Neural progenitor cell (in vitro differentiated cells): ENCODE measurements at places on chromosomes 11 and 22.

DNA sequence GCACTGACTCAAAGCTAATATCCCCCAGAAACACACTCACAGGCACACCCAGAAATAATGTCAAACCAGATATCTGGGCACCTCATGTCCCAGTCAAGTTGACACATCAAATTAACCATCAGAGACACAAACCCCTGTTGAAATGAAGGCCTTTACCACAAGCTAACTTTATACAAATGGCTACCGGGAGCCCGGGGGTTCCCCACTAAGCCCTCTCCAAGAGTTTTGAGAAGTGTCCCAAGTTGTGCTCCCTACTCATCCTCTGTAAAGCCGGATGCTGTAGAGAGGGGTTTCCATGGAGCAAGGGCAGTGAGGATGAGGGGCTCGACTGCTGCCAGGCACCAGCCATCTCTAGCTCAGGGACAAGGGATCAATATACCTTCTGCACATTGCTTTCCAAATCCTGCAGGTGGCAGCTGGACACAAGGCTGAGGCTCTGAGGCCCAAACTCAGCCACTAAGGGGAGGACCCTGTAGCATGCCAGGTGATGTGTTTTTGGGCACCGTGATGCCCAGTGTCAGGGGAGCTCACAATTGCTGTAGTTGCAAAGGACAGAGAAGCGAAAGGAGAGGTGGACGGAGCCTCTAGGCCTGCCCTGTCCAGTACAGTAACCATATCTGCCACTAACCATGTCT, 145.7 kb downstream of the TTC17 start:
- peak; percentile 67 for DNase-seq
- H3K36me3 ChIP-seq, result no peaks in the 10 kb centered on the region
- no peak overlapping the region for H3K27ac ChIP-seq
- H3K27me3 ChIP-seq, result no peaks in the 10 kb centered on the region
- no peaks in the 10 kb centered on the region for H3K4me1 ChIP-seq
- no peak overlapping the region for H3K4me3 ChIP-seq

GRCh38 chr22:37560608-37561211, 430 bp downstream of the CDC42EP1 start:
- no peaks in the 10 kb centered on the region for H3K36me3 ChIP-seq
- DNase-seq, result peak; percentile 59
- H3K4me1 ChIP-seq, result peaks cover 29% of the 10 kb centered on the region
- H3K4me3 ChIP-seq, result peak overlapping the region; percentile 59

GRCh38 chr11:23123753-23124152, 263.5 kb upstream of the CCDC179 start:
- no peaks in the 10 kb centered on the region for H3K27me3 ChIP-seq
- H3K4me1 ChIP-seq, result no peaks in the 10 kb centered on the region
- H3K36me3 ChIP-seq, result no peaks in the 10 kb centered on the region
- DNase-seq, result no peak

DNA sequence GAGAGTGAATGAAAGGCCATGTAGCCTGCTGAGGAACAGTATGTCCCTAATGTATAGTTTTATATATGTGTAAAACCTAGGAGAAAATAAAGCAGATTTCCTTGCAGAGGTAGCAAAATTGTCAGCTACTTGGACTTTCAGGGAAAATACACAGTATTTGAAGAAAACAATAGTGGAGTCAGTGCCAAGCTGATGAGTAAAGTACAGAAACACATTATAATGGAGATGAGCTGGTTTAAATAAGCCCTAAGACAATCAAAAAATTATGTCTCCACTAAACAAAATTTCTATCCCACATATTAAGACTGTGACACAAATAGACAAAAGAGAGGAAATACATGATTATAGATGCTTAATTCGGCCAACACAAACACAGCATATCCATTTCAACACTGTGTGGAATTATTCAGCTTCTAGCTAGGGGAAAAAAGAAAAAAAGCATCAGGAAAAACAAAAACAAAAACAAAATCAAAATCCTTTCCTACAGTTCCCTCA, 75.9 kb downstream of the MAML2 start:
- no peaks in the 10 kb centered on the region for H3K4me1 ChIP-seq
- no peak overlapping the region for H3K27ac ChIP-seq
- H3K4me3 ChIP-seq, result no peak overlapping the region
- H3K36me3 ChIP-seq, result no peaks in the 10 kb centered on the region
- DNase-seq, result no peak

- no peak overlapping the region for H3K4me3 ChIP-seq
- no peaks in the 10 kb centered on the region for H3K27me3 ChIP-seq
- no peaks in the 10 kb centered on the region for H3K36me3 ChIP-seq
- peaks cover 14% of the 10 kb centered on the region for H3K4me1 ChIP-seq
- DNase-seq, result no peak
Observed at GRCh38 chr22:40111451-40111850, 66.3 kb upstream of the TNRC6B start.

GRCh38 chr22:42072606-42073330, 1.3 kb upstream of the PHETA2 start:
- H3K36me3 ChIP-seq, result no peaks in the 10 kb centered on the region
- no peak overlapping the region for H3K27ac ChIP-seq
- DNase-seq, result no peak
- peaks cover 9% of the 10 kb centered on the region for H3K4me1 ChIP-seq

DNA sequence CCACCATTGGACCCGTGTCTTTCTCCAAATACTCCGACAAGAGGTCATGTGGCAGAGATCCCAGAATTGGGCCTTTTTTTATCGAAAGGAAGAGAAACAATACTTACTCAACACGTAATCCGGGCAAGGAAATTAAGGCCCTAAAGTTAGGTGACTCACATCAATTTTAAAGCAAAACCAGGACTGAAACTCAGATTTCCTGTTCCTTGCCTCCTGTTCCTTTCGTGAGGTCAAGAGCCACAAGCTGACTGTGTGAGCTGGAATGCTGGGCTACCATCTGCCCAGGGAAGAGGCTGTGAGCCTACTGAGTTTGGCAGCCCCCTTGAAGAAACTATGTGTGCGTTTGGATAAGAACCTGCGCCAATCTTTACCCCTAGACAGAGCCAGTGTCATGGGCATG, 27.1 kb upstream of the MRGPRX2 start:
- no peaks in the 10 kb centered on the region for H3K36me3 ChIP-seq
- no peaks in the 10 kb centered on the region for H3K4me1 ChIP-seq
- H3K27me3 ChIP-seq, result no peaks in the 10 kb centered on the region
- H3K4me3 ChIP-seq, result no peak overlapping the region
- no peak for DNase-seq
- no peak overlapping the region for H3K27ac ChIP-seq

DNA sequence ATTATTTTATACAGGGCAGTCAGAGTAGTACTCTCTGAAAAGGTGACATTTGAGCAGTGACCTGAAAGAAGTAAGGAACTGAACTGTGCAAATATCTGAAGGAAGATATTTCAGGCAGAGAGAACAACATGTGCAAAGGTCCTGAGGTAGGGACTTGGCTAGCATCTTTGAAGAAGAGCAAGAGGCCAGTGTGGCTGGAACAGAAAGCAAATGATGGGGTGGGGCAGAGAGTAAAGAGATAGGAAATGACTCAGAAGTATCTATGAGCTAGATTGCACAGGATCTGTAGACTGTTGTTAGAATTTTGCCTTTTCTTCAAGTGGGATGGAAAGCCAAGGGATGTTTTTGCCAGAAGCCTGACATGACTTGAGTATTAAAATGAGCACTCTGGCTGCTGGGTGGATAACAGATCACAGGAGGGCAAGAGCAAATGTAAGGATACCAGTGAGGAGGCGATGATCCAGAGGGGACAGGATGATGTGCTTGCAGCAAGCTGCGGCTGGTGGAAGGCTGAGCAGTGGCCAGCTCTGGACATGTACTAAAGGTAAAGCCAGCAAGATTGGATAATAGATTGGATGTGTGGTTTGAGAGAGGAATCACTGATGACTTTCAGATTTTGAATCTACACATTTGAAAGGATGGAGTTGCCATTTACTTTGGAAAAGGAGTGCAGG, 33.2 kb upstream of the TTC12 start:
- no peak for DNase-seq
- H3K27ac ChIP-seq, result no peak overlapping the region
- H3K4me1 ChIP-seq, result peaks cover 6% of the 10 kb centered on the region
- H3K4me3 ChIP-seq, result no peak overlapping the region

GRCh38 chr11:10657308-10658271, 36.0 kb downstream of the IRAG1 start:
- H3K36me3 ChIP-seq, result no peaks in the 10 kb centered on the region
- H3K4me3 ChIP-seq, result no peak overlapping the region
- H3K4me1 ChIP-seq, result peaks cover 5% of the 10 kb centered on the region
- DNase-seq, result no peak
- H3K27me3 ChIP-seq, result no peaks in the 10 kb centered on the region
- no peak overlapping the region for H3K27ac ChIP-seq

GRCh38 chr11:102632026-102632425, 6.9 kb upstream of the MMP20 start:
- no peak overlapping the region for H3K27ac ChIP-seq
- H3K36me3 ChIP-seq, result no peaks in the 10 kb centered on the region
- no peaks in the 10 kb centered on the region for H3K4me1 ChIP-seq
- DNase-seq, result no peak
- no peak overlapping the region for H3K4me3 ChIP-seq

DNA sequence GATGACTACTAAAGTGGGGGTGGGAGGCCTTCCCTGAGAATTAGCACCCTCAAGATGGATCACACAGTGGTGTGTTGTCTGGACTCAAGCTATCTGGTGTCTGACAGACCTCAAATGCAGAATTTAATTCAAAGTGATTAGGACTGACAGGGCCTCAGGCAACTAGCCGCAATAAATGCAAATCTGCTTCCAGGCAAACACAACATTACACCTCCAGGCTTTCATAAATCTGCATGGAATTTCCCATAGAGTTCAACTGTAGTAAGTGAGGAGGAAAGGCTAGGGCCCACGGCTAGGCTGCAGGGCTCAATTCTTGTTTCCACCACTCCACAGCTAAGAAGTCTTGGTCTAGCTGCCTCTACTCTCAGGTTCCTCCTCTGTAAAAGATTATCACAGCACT, 331.4 kb downstream of the LARGE1 start:
- no peak for DNase-seq
- no peak overlapping the region for H3K27ac ChIP-seq
- no peaks in the 10 kb centered on the region for H3K27me3 ChIP-seq
- H3K36me3 ChIP-seq, result no peaks in the 10 kb centered on the region
- H3K4me1 ChIP-seq, result peaks cover 6% of the 10 kb centered on the region

DNA sequence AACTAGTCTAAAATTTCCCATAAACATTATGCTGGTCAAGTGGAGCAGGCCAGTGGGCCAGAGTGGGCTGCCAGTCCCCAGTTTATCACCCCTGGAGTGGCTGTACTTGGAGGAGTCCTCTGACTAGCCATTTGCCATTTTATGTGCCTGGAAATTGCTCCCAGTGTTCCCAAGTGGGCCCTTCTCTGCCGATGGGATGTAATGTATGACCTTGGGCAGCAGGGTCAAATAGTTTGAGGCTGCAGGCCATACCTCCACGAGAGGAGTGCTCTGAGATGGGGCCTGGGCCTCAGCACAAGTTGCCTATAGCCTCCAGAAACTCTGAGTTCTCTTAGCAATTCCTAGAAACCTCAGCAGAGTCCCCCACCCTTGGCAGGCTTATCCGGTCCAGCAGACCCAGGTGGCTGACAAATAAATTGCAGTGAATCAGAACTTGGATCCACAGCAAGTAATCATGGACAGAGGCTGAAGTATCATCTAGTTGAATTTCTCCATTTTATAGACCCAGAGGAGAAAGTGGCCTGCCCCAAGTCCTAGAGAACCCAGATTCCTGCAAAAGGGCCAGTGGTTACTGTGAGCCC, 17.8 kb upstream of the PATZ1 start:
- H3K4me3 ChIP-seq, result no peak overlapping the region
- no peaks in the 10 kb centered on the region for H3K4me1 ChIP-seq
- H3K27ac ChIP-seq, result no peak overlapping the region
- H3K36me3 ChIP-seq, result no peaks in the 10 kb centered on the region
- no peak for DNase-seq

GRCh38 chr11:115206365-115207022, 297.7 kb downstream of the CADM1 start:
- H3K27ac ChIP-seq, result no peak overlapping the region
- no peaks in the 10 kb centered on the region for H3K36me3 ChIP-seq
- H3K4me1 ChIP-seq, result peaks cover 21% of the 10 kb centered on the region
- H3K27me3 ChIP-seq, result no peaks in the 10 kb centered on the region
- DNase-seq, result no peak

DNA sequence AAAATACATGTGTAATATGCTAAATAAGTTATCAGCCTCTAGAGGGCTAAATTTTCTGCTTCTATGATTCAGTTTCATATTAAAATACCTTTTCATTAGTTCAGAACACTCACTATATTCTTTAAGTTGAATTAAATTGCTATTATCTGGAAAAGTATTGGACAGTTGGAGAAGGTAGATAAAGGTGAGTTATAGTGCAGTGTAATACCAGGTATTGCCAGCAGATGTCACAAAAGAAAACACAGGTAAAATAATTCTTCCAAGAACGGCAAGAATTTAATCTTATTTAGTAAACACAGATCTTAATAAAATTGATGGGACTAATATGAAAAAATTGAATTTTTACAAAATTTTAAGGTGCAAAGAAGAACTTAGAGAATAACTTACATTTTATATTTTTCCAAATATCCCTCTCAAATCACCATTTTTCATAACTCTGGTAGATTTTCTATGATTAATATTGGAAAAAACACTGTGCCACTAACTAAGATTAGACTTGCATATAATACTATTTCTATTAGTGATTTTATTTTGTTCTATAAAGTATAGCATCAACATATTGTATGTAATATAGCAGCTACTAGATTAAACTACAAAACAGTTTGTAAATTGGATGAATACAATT, 1.7 kb upstream of the LRRC4C start:
- H3K27me3 ChIP-seq, result no peaks in the 10 kb centered on the region
- H3K4me1 ChIP-seq, result peaks cover 39% of the 10 kb centered on the region
- DNase-seq, result peak; percentile 26
- H3K4me3 ChIP-seq, result no peak overlapping the region

DNA sequence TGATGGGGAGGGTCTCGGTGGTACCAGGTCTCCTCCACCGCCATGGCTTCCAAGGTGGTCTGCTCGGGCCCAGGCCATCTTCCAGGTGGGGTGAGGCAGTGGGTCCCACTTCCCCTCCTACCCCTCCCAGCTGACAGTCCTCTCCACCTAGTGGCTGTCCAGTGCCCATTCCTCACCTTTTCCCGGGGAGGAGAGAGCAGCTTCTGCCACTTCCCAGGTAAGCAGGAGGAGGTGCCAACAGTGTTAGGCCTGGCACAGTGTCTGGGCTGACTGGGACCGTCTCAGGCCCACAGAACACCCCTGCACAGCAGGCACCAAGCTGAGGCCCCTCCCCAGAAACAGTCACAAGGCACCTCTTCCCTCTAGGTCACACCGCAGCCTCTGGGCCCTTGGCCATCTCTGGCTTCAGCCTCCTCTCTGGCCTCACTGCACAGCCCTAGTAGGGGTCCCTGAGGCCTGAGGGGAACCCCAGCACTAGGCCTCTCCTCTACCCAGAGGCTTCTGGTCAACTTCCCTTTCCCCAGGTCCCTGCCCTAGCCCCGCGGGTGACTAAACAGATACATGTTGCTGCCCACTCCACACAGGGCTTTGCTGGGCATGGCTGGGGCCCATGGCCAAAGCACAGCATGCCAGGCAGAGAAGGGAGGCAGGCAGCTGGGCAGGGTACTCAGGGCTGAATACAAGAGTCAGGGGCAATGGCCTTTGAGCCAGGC, 2.3 kb upstream of the ANKRD13D start:
- no peak overlapping the region for H3K4me3 ChIP-seq
- H3K36me3 ChIP-seq, result no peaks in the 10 kb centered on the region
- H3K4me1 ChIP-seq, result peaks cover 11% of the 10 kb centered on the region
- H3K27ac ChIP-seq, result no peak overlapping the region
